ENCODE measurements at places on chromosomes 6 and 20. TPM values are rescaled to one million over a fixed set of nuclear protein-coding genes. Genes with fewer than 3 reads are reported as not detected.
A peak's percentile ranks its signal among the peaks of the same experiment; 100 is the strongest.

DNA sequence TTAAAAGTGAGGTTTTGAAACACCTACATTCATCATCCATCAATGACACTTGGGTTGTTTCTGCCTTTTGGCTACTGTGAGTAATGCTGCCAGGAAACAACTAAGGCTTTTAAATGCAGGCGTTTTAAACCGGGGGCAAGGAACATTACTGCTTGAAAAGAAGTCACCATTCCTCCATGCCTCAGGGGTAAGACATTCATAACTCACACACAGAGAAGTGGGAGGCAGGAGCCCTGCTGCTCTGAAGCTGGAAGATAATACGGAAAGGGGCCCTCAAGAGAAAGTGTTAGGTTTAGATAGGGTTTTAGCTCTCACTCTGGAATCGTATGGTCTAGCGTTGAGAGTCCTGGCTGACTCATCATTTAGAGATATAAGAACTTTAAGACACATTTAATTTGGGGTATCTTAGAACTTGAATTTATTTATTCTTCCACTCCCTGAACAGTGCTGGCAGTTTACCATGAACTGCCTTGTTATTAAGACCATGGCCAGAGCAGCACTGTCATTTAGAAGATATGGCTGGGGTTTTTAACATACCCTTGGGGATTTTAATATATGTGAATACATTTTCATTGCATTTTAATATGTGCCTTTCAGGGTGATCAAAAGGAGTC lies 1.8 kb downstream of the TUBB1 start:
- H3K36me3 ChIP-seq: no peaks in the 10 kb centered on the region
- no peak for DNase-seq
- H3K4me3 ChIP-seq: no peak overlapping the region
- no peaks in the 10 kb centered on the region for H3K27me3 ChIP-seq
- no peak overlapping the region for H3K27ac ChIP-seq

GRCh38 chr20:60631585-60632287 lies 620.3 kb upstream of the CDH4 start:
- no peaks in the 10 kb centered on the region for H3K36me3 ChIP-seq
- no peak overlapping the region for H3K4me3 ChIP-seq
- H3K27me3 ChIP-seq: peaks cover 16% of the 10 kb centered on the region
- H3K4me1 ChIP-seq: no peaks in the 10 kb centered on the region
- no peak for DNase-seq

- no peaks in the 10 kb centered on the region for H3K36me3 ChIP-seq
- H3K27me3 ChIP-seq: no peaks in the 10 kb centered on the region
- peak overlapping the region; percentile 84 for H3K4me3 ChIP-seq
- peak overlapping the region; percentile 87 for H3K27ac ChIP-seq
- H3K4me1 ChIP-seq: peaks cover 21% of the 10 kb centered on the region
- no peak for DNase-seq
Observed at GRCh38 chr20:237489-237888, 10.4 kb downstream of the DEFB129 start.

DNA sequence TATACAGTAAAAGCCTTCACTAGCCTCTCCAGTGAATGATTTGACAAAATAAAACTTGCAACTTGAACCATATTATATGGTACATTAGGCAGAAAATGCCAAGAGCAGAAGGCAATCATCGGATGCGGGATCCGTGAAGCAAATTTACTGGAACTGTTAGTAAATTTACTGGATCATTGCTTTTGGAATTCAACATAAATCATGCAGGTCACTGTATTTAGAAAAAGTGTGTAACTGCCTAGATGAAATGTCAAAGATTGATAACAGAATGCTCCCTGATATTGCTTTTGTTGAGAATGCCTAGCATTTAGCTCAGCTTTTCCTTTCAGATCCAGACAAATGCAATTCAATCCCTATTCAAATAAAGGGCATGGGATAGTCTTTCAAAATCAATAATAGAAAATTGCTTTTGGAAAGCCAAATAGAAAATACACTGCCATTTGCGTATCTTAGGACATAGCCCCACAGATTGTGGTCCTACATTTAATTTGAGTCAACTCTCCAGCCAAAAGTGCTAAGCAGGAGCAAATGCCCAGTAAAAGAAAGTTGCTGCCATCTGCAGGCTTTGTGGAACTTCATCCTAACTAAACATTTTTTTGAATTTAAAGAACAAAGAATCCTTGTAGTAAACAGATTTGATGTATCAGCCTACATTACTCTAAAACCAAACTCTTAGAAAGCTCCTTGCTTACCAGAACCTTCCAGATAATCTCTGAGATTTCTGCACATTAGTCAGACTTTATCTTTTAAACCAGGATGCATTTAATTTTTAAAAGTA lies 109.5 kb upstream of the HSF2 start:
- no peak overlapping the region for H3K27ac ChIP-seq
- H3K4me3 ChIP-seq: no peak overlapping the region
- H3K27me3 ChIP-seq: peaks cover 8% of the 10 kb centered on the region

SMLR1 gene
- total RNA-seq: not detected

AVP gene
- not detected for total RNA-seq
